ENCODE measurements at places on chromosomes 16 and 17.

DNA sequence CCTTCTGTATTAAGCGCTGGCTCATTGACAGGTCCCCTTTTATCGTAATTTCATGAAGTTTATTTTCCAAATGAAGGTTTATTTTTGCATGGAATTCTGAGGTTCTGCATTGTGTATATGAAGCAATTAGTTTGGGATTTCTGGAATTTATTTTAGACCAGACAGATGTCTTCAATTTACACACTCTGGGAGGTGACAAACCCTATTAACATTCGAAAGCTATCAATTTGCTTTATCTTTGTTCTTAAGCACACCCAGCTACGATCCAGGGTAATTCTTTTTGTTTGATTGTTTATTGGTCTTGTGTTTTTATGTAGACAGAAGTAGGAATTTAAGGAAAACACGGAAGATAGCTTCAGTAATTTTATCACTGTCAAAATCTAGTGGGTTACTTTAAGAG lies 264.6 kb downstream of the HS3ST3A1 start:
- DNase-seq: no peak

DNA sequence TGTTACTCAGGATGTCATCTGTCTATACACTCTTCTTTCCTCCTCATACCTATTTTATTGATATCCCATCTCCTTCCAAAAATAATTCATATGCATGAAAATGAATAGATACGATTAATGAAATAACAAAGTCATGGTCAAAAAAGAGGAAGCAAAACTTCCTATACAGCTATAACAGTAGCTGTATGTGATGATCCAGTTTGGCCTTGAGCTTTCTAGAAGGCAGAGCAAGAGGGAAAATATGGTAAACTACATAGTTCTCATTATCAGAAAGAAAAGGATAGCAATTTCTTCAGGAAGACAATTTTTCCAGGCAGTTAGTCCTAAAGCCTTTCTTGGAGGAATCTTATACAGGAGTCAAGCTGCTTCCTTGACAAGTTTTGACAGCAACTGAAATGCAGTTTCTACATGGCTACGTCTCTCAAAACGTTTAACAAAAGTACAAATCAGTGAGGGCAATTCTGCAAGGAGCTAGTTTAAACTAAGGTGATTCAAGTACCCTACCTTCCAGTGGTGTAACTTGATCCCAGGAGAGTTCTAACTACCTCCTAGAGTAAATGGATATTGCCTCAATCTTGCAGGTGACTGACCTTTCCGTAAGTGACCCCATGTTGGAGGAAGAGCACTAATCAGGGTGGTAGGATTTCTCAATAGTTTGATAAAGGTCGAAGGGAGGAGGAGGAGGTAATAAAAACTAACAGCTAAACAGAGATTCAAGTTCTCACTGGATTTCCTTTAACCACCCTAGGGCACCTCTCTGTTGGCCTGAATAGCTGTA lies 1.0 kb downstream of the SPAG5 start:
- DNase-seq: no peak

DNA sequence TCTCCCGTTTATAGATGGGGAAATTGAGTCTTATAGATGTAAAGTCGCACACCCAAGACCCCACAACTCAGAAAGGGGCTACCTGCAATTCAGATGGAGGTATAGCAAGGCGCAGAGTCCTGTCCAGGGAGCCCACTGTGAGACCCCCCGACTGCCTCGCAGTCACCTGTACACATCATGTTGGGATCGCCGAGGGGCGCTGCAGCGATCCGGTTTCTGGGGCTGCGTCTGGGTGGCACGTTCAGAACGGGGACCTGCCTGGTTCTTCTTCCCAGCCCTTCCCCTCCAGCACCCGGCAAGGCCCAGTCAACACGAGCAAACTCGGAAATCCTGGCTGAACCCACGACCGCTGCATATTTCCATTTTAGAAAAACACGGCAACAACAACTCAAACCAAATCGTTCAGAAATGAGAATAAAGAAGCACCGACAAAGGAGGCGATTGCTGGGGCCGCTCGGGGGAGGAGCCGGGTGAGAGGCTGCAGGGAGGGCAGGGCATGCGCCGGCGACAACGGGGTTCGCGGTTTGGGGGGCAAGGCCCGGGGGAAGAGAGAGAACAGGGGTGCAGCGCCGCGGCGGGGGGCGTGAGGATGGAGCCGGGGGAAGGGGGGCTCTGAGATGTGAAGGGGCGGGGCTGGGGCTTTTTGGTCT lies 643 bp downstream of the HSDL1 start:
- DNase-seq: peak; percentile 38

GRCh38 chr16:2979669-2980226 lies 498 bp downstream of the PKMYT1 start:
- DNase-seq: no peak

- no peak for DNase-seq
These were observed 2.9 kb upstream of the PRKCB start for GRCh38 chr16:23832882-23833281.

GRCh38 chr17:74368341-74369081 lies 1.2 kb downstream of the GPR142 start:
- DNase-seq: peak; percentile 71

All from effector memory CD8-positive, alpha-beta T cell (primary cell).